Stimulated activated CD4-positive, alpha-beta T cell treated with anti-CD3 and anti-CD28 coated beads, Interleukin-15, amount 100 ng/mL, for 1 hour (primary cell): ENCODE measurements at places on chromosomes 3 and 15.

- DNase-seq: no peak
These were observed 330.2 kb downstream of the EPHB1 start for GRCh38 chr3:135125171-135125801.

GRCh38 chr3:183953471-183954070, 64.1 kb downstream of the ABCC5 start:
- no peak for DNase-seq

DNA sequence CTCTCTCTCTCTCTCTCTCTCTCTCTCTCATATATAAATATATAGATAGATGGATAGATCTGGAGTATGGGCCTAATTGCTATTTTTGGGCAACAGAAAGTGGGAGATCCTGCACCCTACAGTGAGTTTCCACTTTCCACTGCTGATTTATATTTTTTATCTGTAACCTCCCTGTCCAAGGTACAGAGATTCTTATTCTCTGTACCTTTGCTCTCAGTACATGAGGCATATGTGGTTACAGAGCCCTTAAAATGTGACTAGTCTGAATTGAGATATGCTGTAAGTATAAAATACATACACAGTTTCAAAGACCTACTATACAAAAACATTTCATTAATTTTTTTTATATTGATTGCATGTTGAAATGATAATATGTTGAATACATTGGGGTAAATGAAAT, 51.1 kb upstream of the FOXP1 start:
- no peak for DNase-seq

GRCh38 chr15:44264148-44264547, 24.4 kb upstream of the GOLM2 start:
- DNase-seq: no peak

- no peak for DNase-seq
These were observed 440.5 kb upstream of the CBLB start for GRCh38 chr3:106309274-106309673.

DNA sequence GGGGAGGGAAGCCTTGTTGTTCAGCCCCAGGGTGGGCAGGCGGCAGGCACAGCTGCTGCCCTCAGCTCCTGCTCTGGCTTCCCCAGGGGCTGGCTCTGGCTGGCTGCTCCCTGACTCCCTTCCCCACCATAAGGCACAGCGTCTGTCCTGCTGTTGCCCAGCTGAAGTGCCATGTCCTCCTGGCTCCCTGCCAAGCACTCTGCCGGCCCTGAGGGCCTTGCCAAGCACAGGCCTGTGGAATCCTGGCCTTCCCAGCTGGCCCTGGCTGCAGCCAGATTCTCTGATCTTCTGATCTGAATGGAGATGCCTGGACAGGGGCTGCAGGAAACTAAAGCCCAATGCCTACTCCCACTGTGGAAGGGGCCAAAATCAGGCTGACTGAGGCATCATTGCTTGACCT, 1.1 kb downstream of the IQCF6 start:
- DNase-seq: no peak
